HFF-Myc (cell line): ENCODE measurements at places on chromosomes 13 and 19.

GRCh38 chr13:110455941-110456340 is 105.6 kb downstream of the RAB20 start:
- DNase-seq, result no peak

GRCh38 chr13:54574791-54575190 is 1546.2 kb downstream of the OLFM4 start:
- DNase-seq, result no peak

- DNase-seq, result no peak
Observed at GRCh38 chr13:113479179-113479578, 11.3 kb downstream of the DCUN1D2 start.

DNA sequence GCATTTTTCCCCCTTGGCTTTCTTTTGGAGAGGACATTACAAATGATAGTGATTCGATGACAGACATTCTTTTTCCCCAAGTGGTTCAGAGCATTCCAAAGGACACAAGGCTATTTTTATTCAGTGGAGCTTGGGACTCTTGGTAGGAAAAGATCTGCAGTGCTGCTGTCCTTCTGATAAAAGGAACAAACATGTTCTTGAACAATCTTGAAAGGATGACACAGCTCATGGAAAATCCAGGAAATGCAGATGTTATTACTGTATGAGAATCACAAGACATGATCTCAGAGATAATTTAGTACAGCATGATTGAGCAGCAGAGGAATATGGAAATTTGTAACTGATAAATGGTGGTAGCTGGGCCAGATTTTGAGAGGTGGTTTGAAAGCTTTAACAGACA is 96.2 kb upstream of the RFC3 start:
- DNase-seq, result no peak

DNA sequence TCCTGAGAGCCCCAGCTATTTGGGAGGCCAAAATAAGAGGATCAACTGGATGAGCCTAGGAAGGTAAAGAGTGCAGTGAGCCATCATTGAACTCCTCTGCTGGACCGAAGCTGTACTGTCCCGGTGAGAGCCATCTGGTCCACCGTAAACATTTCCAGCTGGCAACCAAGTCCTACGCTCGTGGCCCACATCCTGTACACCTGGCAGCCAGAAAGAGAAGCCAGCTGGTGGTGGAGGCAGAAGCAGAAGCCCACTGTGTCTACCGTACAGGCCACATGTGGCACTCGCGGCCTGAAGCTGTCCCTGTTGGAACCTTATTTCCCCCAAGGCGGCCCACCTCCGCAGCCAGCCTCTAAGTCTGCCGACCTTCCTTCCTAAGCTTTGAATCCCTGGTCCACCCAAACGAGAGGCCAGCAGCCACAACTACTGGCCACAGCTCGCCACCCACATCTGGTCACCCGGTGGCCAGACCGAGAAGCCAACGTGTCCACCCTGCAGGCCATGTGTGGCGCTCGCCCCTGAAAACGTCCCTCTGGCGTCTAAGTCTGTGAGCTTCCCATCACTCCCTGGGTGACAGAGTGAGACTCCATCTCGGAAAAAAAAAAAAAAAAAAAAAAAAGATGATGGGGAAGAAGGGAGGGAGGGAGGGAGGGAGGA is 14.2 kb upstream of the ZNF91 start:
- DNase-seq, result peak; percentile 1

DNA sequence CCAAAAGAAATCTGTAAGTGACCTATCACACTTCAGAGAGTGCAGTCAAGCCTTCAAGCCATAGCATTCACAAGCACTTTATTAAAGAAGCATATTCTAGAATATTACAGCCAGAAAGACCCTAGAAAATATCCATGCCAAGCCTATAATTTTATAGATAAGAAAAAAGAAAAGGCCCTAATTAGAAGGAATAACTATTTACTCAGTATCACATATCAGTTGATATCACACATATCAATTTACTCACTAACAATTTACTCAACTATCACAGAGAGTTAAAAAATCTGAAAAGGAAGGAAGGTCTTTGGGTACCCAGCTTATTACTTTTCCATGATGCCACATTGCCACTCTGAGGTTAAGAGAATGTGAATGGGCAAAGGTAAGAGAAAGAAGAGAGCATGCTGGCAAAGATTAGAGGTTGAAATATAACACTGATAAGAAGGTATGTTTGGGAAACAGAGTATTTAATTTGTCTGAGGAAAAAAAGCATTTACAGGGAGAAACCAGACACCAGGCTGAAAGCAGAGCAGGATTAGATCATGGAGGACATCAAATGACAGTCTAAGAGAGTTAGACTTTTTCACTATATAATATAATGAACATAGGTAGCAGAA is 186.2 kb downstream of the VWA8 start:
- no peak for DNase-seq

GRCh38 chr13:34357435-34358232 is 539.7 kb downstream of the RFC3 start:
- DNase-seq, result peak; percentile 69

DNA sequence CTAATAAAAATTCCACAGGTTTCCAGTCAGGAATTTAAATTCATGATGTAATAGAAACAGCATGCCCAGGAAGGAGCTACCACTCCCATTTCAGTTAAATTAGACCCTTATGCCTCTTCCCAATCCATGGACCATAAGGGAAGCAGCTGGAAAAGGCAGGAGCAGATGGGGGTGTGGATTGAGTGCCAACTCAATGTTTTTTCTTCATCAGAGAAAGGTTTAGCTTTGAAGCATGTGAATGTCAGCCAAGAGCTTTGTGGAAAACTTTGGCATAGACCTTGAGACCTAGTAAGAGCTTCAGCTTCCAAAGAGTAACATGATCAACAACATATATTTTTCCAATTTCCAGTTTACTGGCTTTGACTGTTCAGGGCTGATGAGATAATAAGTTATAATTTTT is 2139.9 kb downstream of the PCDH9 start:
- peak; percentile 75 for DNase-seq

DNA sequence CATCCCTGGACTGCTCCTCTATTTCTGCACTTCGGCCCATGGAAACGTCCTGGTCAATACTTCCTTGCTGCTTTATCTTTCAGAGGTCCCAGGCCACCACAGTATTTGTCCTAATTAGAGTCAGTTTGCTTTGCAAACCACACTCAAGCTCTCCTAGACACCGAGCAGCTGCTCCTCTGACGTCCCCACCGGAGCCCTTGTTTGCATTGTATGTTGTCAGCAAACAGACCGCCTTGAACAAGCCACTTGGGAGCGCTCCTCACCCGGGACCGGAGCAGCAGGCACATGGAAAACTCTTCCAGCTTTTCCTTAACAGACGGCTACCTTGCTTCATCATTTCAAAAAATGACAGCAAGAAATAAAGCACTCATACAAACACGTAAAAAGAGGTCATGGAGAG is 51.5 kb upstream of the GTF3A start:
- no peak for DNase-seq

DNA sequence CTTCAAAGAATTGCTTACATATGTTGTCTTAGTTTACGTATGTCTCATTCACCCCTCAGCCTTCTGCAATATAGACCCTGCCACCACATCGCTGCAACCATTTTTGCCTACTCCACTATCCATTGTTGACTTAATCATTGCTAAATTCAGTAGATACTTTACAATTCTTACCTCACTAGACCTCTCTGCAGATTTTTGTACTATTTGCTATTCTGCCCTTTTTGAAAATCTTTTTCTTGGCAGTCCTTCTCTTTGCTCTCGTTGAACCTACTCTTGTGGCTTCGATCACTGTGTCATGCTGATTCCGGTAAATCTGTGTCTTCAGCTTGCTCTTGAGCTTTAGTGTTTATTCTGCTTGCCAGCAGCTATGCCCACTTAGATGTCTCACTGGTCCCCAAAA is 81.2 kb downstream of the CDK8 start:
- no peak for DNase-seq

DNA sequence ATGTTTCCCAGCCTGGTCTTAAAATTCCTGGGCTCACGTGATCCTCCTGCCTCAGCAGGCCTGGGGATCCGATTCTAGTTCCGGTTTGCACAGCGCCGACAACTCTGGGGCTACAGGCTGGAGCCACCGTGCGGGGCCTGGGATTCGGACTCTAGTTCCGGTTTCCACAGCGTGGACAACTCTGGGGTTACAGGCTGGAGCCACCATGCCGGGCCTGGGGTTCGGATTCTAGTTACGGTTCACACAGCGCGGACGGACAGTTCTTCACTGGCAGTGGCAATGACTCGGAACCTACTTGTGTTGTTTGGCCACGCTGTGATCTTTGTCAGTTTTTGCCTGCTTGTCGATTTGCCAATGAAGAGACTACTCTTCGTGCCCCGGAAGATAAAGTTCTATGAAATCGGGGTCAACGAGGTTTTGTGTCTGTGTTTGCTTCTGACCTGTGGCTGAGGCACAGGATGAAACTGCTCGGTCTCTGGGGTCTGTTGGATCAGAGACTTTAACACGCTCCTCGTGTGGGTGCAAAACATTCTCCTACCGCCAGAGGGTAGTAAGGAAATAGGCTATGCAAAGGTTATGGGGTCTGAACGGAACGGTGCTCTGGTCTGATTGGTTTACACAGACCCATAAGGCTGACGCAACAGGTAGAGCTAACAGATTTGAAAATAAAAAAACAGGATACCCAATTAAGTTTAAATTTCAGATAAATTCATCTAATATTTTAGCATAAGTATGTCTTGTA is 12.1 kb upstream of the ZSCAN1 start:
- no peak for DNase-seq

DNA sequence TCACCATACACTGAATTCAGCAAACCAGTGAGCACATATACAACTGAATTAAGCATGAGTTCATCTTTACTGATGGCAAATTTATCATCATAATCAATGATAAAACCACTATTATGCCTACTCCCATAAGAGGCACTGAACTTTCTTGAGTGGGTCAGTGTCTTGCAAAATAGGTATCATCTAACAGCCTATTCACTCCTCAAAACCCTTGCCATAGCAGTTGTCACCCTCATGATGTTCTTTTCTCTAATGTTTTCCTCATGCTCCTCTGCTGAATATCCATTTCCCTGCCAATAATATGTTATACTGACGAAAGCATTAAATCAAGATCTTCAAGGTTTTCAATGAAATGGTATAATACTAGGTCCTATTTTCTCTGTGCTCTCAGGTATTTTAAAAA is 5.6 kb downstream of the ARGLU1 start:
- no peak for DNase-seq

DNA sequence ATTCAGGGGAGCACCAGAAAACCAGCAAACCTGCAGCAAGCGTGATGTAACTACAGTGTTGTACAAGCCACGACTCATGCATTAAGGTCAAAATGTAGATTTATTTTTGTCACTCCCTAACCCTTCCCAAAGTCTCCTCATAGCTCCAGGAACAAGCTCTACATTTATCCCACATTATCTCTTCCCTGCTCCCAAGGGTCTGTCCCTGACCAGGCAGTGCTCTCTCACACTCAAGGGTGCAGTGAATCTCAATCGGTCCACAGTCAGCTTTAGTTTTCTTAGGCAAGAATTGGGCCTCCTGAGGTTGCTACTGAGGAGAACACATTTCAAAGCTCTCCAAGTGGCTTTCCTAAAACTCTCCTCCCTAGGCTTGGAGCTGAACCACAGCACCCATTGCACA is 219.4 kb downstream of the NHLRC3 start:
- no peak for DNase-seq

- DNase-seq, result peak; percentile 67
Observed at GRCh38 chr19:37719111-37719926, at the start of gene ZNF607. TSS of gene ZNF607 (minus strand) at chr19:37719761. CDS start at chr19:37711618, 8,143 bp downstream.

GRCh38 chr19:30781047-30781446 is 408.9 kb downstream of the ZNF536 start:
- no peak for DNase-seq

GRCh38 chr19:40070058-40070457 is 14.0 kb upstream of the ZNF780B start:
- DNase-seq, result no peak
